Fibroblast of skin of left quadriceps (primary cell): ENCODE measurements at places on chromosomes 2 and 18.

DNA sequence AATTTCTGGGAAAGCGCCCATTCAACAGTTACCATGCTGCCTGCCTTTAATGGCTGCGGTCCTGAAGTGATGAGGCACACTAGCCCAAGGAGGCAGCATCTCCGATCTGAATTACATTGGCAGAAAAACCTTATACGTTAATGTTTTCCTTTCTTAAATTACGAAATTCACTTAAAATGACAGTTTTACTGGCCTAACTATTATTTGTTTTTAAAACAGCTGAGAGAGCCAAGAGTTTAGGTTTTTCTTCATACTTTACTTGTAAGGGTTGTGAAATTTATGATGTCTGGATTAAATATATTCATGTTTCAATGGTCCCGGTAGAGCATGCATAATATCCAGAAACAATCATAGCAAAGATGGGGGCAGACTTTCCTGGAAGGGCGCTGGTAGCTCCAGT lies 115.2 kb upstream of the REV1 start:
- peak; percentile 57 for DNase-seq

- DNase-seq: no peak
Observed at GRCh38 chr2:213079756-213080155, 71.7 kb downstream of the IKZF2 start.

- DNase-seq: peak; percentile 35
Observed at GRCh38 chr2:132911726-132912724, 242.0 kb upstream of the LYPD1 start.

DNA sequence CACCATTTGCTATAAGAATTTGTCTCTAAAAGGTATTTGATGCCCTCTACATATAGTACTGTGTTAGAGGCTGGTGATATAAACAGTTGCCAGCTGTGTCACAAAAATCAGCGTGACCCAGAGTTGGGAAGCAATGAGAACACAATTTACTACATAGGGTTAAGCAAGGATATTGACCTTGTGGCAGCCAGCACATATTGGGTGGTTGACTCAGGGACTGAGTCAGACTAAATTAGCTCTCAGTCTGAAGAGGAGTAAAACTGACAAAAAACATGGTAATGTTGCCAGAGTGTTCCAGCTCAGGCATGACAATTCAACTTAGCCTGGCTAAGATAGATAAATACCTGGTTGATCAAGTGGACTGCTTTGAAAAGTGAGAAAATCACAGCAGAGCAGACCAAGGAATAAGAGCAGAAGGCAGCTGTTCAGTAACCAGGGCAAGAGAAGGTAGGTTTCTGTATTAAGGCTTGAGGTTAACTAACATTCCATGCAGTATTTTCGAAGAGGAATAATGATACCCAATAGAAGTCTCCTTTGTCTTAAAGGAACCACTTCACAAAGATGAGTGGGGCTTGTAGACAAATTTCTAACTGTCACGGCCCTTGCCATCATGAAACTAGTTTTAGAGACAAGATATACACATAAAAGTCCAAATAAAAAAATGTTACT lies 108.2 kb upstream of the ERBB4 start:
- DNase-seq: peak; percentile 4

GRCh38 chr18:48889981-48890762 lies 60.6 kb downstream of the SMAD7 start:
- DNase-seq: no peak

GRCh38 chr2:222782201-222782730 lies 78.6 kb upstream of the ACSL3 start:
- DNase-seq: no peak

GRCh38 chr2:218570850-218571249 lies 2.2 kb downstream of the CNOT9 start:
- no peak for DNase-seq

DNA sequence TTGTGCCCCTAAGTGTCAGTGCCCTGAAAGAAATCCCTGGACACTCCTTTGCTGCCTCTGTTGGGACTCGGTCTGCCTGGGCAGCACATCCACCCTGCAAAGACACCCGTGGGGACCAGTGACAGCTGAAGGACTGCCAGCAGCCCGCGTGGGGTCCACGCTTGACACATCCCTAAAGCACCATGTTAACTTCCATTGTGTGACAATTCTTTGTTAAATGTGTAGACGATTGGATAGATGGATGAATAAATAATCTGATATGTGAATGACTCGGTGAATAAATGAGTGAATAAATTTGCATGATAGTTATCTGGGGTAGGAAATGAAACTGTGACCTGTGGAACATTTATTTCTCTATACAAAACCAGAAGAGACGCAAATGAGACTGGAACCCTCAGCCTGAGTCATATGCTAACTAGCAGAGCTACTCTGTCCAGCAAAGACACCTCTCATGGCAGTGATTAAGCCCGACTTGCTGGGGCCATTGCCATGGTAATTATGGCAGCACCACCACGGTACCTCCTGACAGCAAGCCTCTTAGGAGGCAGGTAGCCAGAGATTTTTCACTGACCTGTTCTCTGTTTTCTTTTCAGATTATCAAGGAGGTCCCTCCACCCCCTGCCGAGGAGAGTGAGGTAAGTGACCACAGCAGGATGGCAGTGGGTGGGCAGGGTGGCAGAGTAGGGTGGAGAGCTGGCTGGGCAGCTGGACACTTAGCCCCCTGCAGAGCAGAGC lies 156.8 kb downstream of the ANTXR1 start:
- no peak for DNase-seq
